Non-pigmented ciliary epithelial cell (primary cell): ENCODE measurements at places on chromosomes 16 and 17.

GRCh38 chr16:84583995-84584394, 33.9 kb downstream of the COTL1 start:
- DNase-seq, result no peak

GRCh38 chr16:89764711-89765201, 43.4 kb downstream of the ZNF276 start:
- DNase-seq, result no peak

DNA sequence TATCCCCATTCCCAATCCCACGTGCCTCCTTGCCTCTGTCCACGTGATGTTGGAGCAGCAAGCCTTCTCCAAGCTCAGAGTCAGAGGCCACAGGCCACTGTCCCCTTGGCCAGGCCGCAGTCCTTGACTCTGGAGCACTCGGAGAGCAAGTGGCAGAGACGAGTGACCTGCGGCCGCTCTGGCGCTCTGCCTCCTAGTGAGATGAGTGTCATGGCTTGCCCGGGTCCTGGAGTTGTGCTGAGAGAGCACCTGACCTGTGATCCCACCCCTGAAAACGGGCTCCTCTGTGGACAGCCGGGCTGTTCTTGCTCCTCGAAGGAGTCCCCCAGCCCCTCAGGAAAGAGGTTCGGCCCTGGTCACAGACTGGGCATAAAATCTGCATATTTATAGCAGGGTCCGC, 10.0 kb upstream of the FASN start:
- DNase-seq, result no peak

GRCh38 chr16:76577003-76577402, 299.8 kb downstream of the CNTNAP4 start:
- no peak for DNase-seq

GRCh38 chr16:35386619-35387018, 1927.2 kb downstream of the TP53TG3F start:
- no peak for DNase-seq

- DNase-seq, result no peak
Measured at GRCh38 chr17:59874376-59874775, 18.4 kb downstream of the TUBD1 start.

GRCh38 chr17:8119581-8120519, 1.5 kb upstream of the ALOXE3 start:
- DNase-seq, result peak; percentile 80

GRCh38 chr17:957856-958421, 21.6 kb downstream of the NXN start:
- no peak for DNase-seq

DNA sequence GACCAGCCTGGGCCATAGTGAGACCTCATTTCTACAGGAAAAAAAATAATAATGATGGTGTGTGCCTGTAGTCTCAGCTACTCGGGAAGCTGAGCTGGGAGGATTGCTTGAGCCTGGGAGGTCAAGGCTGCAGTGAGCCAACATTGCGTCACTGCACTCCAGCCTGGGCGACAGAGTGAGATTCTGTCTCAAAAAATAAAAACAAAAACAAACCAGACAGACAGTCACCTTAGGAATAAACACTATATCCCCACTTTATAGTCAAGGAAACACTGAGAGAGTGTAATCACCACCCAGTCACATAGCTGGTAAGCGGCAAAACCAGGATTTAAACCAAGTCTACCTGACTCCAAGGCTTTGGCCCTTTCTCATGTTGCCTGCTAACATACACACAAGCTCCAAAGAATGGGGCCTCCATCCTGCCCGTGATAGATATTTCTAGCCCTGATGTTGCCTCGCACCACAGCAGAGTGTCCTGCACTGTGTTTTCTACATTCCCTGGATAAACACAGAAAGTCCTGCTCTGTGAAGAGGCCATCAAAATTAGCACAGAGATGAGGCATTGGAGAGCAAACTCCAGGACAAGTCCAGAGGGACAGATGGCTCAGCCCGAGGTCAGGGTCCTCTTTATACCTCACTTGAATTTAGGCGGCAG, 66.1 kb upstream of the SMURF2 start:
- no peak for DNase-seq

GRCh38 chr17:61325382-61326073, 74.1 kb upstream of the TBX2 start:
- DNase-seq, result no peak

DNA sequence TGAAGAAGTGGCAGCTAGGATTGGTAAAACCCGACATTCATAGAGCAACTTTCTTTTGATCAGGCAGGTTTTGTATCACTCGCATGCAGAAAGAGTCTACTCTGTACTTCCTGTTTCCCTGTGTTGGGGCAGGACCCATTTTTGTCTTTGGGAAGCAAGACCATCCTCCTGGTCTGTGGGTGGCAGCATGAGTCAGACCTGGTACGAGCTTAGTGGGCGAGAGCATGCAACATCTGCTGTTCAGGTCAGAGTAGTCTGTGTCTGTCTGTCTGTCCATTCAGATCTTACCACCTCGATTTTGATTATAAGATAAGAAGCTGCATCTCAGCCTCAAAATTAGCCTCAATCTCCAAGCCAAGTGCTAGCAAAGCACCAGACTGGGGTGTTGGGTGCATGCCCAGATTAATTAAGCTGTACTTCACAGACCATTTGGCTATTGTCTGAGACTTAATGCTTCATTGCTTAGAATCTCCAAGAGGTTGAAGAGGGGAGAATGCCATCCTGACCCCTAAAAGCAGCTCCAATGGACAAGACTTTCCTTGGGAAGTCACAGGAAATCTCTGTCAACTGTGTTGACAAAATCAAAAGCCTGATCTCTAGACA, 110.9 kb downstream of the XYLT1 start:
- DNase-seq, result no peak

DNA sequence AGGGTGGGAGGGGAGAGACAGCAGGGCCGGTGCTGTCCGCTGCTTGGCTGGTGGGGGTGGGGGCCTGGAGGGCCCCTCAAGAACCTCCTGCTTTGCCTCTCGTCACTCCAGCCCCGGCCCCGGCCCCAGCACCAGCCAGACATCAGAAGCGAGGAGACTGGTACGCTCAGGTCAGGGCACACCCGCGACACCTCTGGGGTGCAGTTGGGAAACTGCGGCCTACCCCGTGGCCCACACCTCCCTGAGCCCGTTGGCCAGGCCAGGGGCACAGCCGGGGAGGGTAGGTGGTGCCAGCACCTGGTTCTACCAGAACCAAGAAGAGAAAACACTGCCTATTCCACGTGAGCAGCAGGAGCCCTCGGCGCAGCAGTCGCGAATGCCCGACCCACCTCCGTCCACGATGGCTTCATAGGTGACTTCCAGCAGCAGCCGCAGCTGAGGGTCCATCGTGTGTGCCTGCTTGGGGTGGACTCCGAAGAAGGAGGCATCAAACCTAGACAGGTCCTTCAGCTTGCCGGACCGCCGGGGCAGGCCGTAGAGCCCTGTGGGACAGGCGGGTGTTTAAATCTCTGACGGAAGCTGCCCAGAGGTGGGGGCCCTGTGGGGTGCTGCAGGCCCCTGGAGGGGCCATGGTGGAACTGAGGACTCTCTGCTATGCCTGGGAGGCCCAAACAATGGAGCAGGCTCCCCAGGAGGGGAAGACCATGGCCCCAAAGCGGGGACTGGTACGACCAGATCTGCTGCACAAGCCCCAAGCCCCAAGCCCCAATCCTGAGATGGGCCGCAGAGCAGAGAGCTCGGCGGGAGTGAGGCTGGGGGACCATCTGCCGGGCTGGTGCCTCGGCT, 2.9 kb downstream of the FASN start:
- DNase-seq, result no peak

GRCh38 chr16:10938796-10939648, 3.2 kb downstream of the DEXI start:
- no peak for DNase-seq

DNA sequence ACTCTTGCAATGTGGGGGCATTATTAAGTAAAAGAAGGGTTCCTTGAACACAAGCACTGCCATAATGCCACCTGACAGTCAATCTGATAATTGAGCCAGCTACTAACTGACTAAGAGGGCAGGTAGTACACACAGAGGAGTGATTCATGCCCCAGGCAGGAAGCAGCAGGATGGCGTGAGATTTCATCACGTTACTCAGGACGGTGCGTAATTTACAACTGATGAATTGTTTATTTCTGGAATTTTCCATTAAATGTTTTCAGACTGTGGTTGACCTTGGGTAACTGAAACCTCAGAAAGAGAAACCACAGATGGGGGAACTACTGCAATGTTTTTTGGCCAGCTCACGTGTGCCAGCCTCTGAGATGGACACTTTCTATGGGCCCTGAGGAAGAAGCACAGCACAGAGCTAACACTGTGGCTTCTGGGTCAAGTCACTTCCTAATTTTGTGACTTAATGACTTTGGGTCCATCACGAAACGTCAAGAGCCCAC, 46.7 kb downstream of the C17orf67 start:
- DNase-seq, result peak; percentile 74

GRCh38 chr17:6748617-6749016, 7.2 kb upstream of the XAF1 start:
- DNase-seq, result no peak

DNA sequence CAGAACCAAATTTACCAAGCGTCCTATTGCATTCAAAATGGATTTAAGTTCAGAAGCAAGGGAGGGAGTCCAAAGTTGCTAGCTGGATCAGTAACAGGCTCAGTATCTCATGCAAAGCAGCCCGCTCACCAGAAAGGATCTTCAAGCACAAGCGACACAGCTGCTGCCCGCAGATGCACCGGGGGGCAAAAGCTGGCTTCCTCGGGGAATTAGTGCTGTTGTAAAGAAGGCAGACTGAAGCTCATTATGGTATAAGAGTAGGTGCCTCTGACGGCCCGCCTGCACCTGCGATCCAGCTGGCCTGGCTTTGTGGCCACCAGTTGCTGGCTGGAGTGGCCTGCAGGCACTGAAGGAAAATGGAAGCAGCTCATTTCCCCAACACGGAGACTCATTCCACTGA, 128.4 kb upstream of the RCVRN start:
- no peak for DNase-seq

DNA sequence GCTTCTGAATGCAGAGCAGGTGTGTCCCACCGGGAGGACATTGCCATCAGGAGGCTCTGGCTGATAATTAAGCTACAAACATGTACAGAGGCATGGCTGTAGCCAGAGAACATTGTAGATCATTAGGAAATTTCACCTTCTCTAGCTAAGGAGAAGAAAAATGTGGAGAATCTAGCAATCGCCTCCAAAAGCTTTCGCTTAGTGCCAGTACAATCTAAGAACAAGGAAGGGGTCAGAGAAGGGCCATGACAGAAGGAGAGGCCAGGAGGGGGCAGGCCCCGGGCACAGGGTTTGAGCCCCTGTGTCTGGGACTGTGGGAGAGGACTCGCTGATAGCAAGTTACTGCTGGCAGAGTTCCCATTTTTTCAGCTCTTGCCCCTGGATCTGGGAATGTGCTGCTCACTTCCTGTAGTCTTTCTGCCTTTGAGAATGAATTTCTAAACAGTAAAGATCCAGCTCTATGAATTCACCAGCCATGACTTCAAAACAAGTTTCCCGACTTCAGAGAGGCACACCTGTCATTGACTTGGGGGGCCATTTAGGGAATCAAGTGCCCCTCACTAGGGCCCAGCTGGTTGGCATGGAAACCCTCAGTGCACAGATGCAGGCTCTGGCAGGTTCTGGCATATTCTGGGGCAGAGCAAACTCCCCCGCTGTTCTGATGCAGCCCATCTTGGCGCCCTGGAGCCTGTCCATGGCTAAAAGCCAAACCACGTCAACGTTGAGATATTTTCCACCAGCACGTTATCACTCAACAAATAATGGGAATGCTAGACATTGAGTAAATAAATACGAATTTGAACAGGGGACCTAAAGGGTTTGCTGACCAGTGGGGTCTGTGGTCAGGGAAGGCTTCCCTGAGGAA, 59.5 kb upstream of the CACNG4 start:
- peak; percentile 22 for DNase-seq

- DNase-seq, result no peak
Measured at GRCh38 chr16:56936950-56937349, 5.0 kb downstream of the HERPUD1 start.
